ENCODE measurements at places on chromosomes 13 and 19.

DNA sequence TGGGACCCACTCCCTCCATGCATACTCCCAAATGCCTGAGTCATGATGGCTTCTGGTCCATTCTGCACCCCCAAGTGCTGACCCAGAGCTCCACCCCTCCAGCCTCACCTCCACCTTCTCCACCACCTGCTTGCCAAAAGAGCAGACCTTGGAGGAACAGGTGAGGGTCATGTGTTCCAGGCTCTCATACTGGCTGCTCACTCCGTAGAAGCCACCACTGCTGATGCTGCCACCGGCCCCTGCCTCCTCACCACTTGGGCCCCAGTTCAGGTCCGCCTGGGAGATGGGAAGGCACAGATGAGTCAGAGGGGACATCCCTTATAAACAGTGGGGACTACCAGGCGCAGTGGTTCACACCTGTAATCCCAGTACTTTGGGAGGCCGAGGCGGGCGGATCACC is 7.9 kb downstream of the CD37 start:
- no peak for DNase-seq

DNA sequence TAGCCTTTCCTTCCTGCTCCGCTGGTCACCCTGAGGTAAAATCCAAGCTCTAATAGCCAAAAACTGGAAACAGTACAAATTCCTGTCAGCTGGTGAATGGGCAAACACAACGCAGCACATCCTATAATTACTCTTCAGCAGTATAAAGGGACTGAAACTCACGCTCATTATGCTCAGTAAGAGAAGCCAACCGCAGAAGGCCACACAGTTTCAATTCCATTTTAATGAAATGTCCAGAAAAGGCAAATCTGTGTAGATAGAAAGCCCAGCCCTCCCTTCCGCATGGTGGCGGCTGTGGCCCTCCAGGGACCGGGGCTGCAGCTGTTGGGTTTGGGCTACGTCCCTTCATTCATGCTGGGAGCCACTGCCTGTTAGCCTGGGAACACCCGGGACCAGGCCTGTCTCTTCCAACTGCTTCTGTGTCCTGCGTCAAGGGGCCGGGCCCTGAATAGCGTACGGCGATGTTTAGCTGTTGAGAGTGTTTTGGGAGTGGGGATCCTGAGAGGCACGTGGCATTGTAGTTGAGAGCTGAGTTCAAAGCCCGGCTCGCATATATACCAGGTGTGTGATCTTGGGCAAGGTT is 23.5 kb downstream of the NKPD1 start:
- no peak for DNase-seq

- DNase-seq: no peak
Observed at GRCh38 chr13:29125934-29126424, 305.8 kb downstream of the MTUS2 start.

DNA sequence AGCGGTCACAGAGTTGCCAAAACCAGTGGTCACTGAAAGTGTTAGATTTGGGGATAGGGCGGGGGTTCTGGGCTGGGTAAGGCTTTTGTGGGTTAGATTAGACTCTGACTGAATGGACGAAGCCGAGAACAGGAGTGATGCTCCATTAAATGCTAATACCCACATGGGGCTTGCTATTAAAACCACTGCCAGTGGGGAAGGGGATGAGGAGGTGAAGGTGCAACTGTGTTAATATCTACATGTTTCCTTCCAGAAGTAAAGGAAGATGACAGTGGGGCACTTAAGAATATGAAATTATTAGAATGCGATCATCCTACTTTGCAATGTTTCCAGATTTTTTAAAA is 573 bp upstream of the ZNF614 start:
- DNase-seq: no peak

Measured in right kidney (tissue), 9 donors.